Stimulated activated CD8-positive, alpha-beta memory T cell treated with anti-CD3 and anti-CD28 coated beads, Interleukin-12 subunit alpha, Interleukin-12 subunit beta, amount 100 ng/mL, for 1 hour (primary cell): ENCODE measurements at places on chromosomes 2 and 18.

GRCh38 chr2:113894156-113894743 is 4.4 kb downstream of the ACTR3 start:
- DNase-seq, result no peak

GRCh38 chr2:86049529-86049928 is 56.2 kb downstream of the POLR1A start:
- no peak for DNase-seq

DNA sequence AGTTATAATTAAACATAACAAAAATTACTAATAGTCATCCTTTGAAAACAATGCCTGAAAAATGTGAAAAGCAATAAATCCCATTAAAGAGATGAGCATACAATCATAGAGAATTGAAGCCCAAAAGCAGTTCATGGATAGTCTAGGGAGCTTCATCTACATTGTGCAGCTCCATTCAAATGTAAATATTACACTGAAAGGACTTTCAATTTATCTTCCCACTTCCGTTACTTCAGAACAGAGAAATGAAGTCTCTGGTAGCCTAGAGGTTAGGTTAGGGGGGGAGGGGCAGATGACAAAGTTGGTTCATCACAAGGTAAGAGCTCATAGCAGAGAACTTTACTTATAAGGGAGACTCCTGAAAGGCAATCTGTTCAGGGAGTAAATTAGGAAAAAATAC is 126.6 kb upstream of the RGPD4 start:
- DNase-seq, result no peak

DNA sequence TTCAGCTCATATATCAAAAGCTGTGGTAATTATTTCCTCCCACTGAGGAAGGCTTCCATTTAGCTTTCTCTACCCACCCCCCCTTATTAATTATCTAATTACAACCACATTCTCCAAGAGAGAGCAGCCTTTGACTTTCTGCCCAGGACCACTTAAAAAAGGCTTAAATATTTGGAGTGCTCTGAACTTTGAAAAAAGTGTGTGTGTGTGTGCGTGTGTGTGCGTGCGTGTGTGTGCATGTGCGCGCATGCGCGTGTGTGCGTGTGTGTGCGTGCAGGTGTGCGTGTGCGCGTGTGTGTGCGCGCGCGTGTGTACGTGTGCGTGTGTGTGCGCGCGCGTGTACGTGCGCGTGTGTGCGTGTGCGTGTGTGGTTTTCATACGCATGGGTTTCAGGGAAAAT is 57.8 kb downstream of the TWIST2 start:
- DNase-seq, result no peak

DNA sequence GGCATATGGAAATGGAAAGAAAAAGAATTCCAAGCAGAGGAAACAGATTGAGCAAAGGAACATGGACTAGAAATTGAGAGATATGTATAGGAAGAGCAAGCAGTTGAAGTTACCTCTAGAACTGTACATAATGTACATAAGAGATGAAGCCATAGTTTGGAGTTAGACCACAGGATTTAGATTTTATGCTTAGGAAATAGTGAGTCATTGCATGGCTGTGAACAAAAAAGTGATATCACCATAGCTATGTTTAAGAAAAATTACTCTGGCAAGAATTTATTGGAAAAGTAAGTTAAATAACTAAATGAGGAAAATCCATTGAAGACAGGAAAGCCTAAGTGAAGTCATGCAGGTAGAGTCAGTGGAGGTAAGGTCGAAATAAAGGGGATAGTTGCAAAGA is 99.4 kb upstream of the GALNT5 start:
- DNase-seq, result no peak

DNA sequence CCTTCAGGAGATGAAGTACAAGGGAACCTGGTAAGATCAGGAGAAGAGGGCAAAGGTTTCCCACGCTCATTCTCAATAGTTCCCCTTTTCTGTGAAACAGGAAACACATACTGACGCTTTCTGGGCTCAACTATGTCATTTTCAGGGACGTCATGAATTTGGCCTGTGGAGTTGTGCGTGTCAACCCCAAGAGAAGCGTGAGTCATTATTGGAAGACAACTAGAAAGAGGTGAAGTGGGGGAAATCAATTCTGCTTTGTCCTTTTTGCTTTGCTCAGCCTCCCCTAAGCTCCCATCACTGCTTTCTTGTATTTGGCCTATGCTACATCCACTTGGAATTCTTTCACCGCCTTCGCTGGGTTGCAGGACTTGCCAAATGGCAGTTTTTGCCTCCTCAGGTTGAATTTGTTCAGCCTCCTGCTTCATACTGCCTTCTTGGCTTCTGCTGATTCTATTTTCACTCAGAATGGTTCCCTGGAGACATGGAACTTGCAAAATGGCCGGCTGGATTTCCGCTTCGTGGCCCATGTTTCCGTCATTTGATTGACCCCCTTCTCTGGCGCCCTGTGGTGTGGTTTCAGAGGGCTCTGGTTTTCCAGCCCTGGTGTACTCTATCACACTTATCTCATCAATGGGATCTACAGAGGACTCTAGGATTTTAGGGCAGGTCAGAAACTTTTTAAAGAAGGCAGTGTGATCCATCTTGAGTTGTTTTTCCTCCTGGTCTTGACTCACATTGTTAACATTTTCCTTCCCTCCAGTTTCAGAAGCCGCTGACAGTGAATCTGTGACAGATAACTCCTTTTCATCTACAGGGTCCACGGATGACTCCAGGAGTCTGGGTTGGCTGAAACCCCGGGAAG is 93.3 kb downstream of the ALPK2 start:
- DNase-seq, result no peak

- DNase-seq, result no peak
Measured at GRCh38 chr18:36296650-36297416, 680 bp upstream of the FHOD3 start.

DNA sequence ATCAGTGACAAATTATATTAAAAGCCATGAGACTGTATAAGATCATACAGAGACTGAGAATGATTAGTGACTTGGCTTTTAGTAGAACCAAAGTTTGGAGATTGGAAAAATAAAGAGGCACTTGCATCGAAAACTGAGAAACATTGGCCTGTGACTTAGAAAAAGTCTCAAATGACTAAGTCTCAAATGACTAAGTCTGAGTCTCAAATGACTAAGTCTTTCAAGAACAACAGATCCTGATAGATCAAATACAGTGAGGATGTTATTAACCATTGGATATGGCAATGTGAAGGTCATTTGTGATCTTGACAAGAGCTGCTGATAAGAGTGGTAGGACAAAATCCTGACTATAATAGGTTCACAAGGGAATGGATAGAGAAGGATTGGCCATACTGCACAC is 135.5 kb upstream of the FANCL start:
- DNase-seq, result no peak

DNA sequence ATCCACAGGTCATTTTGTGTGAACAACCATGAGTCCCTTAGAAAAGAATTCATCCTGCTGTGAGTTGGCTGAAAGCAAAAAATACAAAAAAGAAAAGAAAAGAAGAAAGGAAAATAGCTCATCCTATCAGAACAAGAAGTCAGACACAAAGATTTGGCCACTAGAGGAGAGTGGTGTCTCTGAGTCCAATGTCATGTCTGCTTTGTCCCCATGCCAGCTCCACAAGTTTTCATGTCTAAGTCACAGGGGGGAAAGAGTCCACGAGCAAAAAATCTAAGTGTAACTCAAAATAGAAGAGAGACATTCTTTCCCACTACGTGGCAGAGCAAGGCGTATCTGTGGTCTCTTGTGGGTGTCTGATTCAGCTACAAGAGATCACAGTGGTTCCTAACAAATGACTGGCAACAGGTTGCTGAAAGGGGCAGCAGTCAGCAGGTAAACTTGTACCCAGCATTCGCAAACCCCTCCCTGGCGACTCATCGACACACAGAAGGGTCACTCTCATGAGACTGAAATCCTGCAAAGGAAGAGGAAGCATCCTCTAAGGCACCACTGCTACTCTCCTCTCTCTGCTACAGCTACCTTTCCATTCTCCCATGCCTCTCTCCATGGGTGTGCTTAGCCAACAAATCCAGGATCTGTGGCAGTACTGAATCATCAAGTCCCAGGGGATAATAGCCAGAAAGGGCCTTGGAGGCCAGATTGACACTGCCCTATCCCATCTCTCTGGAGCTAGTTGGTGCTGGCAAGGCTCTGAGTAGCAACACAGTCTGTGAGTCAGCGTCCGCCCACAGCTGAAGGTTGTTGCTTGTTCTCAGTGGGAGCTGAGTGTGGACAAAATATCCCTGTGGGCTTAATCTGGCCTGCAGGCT is 123.0 kb upstream of the SLC39A10 start:
- DNase-seq, result peak; percentile 38

GRCh38 chr2:73931531-73932500 is 5.1 kb downstream of the DGUOK start:
- peak; percentile 25 for DNase-seq
